ENCODE measurements at places on chromosomes 3 and 15.

GRCh38 chr3:183485585-183485984, 57.2 kb upstream of the MCF2L2 start:
- no peak for DNase-seq

DNA sequence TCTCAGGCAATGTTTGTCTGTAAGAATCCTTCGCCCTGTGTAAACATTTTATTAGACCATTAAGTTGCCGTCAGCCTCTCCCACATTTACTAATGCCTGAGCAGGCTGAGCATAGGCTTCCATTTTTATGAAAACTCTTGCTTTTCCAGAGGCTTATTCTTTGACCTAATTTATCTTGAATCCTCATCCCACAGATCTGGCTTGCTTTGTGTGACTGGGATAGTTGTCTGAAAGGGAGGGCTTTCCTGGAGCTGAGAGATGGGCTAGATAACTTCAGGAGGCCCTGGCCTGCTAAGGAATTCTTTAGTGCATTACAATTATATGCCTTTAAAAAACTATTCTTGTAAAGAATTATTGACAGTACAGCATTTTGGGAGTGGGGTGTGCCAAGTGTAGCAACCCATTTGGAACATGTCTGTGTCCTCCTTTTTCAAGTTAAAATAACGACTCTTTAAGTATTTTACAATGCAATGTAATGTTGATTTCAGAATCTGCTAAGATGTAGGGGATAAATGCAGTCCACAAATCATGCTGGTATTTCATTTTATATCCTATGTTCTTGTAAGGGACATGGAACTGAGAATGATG, 52.4 kb downstream of the EEFSEC start:
- no peak for DNase-seq

- DNase-seq, result no peak
These were observed 110.3 kb downstream of the HCN4 start for GRCh38 chr15:73258271-73259108.

GRCh38 chr3:37745076-37745475, 116.6 kb upstream of the CTDSPL start:
- DNase-seq, result no peak

DNA sequence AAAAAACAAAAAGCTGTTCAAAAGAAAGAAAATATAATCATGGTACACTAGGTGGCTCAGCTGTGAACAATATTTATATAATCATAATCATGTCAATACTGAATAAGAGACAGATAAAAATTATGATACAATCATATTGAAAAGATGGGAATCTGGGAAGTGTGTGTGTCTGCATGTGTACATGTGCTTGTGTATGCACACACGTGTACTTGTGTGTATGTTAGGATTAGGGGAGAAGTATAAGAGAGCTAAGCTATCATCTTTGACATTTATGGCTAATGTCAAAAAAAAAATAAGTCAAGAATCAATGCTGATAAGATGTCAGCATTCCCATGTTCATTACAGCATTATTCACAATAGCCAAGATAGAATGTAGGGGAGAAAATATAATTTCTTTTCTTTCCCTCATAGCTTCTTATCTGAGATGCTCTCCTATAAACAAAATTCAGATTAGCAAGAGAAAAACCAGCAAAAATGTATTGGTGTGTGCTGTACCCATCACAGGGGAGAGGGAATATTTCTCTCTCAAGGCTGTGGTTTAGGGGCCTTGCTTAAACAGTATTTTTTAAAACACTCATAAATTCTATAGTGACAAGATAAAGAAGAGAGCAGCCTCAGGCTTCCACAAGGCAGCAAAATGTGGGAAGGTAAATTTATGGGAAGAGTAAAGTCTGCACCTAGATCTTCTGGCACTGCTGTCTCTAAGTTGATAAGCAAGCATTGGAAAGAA, 63.4 kb upstream of the ITGA11 start:
- no peak for DNase-seq

DNA sequence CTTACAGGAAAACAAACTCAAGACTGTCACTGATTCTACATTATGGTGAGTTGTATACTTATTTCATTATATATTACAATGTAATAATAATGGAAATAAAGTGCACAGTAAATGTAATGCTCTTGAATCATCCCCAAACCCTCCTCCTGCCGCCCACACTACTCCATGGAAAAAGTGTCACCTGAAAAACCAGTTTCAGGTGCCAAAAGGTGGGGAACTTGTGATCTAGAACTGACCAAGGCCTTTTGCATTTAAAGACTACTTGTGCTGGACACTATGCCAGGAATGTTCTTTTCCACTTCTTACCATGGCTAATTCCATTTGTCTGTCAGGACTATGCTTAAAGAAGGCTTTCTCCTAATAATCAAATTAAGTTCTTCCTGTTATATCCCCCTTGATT, 32.3 kb downstream of the ROBO2 start:
- no peak for DNase-seq

GRCh38 chr3:119173325-119173724, at the start of gene UPK1B:
UPK1B (plus strand) TSS chr3:119173598; CDS start chr3:119186742, 13,144 bp downstream.
- no peak for DNase-seq

GRCh38 chr3:38551026-38551832, 55.1 kb downstream of the EXOG start:
- no peak for DNase-seq

DNA sequence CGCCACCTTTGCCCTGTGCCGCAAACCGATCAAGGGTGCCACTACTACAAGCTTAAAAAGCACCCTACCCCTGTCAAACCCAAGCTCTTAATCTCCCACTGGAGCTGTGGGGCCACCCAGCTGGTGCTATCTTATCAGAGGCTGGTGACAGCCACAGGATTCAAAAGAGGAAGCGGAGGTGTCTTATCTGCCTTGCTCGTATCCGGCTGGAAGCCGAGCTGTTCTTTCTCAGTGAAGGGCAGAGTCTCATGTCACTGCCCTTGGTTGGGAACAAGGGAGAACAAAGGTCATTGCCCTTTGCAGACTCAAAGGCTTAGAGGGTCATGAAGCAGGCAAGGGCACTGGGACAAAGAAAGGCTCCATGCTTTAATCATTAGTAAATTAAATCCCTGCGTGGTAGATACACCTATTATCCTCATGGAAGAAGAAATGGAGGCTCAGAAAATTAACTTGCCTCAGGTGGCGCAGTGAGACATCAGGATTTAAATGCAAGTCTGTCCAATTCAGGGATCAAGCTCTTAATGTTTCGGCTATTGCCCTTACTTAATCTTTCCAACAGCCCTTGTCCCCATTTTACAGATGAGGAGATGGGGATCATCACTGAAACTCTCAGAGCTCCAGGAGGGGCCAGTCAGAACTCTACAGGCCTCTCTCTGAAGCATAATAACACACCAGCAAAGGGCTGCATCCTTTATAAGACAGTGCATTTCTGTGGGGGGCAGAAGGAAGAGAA, 360.0 kb upstream of the PROK2 start:
- peak; percentile 89 for DNase-seq

DNA sequence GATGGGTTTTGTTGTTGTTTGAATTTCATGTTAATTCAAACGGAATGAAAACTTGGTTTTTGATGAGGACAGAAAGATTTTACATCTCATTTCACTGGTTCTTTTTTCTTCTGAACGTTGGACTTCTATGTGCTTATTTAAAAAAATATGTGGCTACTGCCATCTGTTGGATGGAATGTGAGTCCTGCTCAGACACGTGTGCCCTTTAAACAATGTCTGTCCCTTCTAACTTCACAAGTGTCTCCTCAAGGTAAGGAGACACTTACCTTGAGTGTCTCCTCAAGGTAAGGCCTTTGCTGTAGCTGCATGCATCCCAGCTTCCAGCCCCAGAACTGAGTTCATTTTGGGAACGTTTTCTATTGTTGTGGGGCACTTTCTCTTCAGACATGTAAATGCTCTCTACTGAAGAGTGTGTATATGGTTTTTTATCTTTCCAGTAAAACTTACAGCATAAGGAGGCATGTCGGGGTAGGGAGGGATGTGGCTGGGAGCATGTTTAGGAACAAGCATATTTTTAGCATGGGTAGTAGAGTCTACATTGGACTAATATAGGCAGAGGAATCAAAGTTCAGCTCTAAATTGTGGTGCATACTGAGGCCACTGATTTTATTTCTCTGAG, 63.1 kb upstream of the UBE3A start:
- peak; percentile 12 for DNase-seq

- DNase-seq, result no peak
These were observed 30.7 kb upstream of the ANPEP start for GRCh38 chr15:89845305-89845893.

- no peak for DNase-seq
These were observed 59.6 kb upstream of the IQSEC1 start for GRCh38 chr3:13132731-13133410.

GRCh38 chr3:45134758-45135521, 11.2 kb downstream of the CDCP1 start:
- DNase-seq, result no peak

GRCh38 chr3:150215616-150216015, 192.5 kb upstream of the TSC22D2 start:
- no peak for DNase-seq

- peak; percentile 28 for DNase-seq
These were observed 13.1 kb upstream of the SKOR1 start for GRCh38 chr15:67812241-67812644.

- peak; percentile 50 for DNase-seq
These were observed 6.4 kb downstream of the SETMAR start for GRCh38 chr3:4309491-4310128.

DNA sequence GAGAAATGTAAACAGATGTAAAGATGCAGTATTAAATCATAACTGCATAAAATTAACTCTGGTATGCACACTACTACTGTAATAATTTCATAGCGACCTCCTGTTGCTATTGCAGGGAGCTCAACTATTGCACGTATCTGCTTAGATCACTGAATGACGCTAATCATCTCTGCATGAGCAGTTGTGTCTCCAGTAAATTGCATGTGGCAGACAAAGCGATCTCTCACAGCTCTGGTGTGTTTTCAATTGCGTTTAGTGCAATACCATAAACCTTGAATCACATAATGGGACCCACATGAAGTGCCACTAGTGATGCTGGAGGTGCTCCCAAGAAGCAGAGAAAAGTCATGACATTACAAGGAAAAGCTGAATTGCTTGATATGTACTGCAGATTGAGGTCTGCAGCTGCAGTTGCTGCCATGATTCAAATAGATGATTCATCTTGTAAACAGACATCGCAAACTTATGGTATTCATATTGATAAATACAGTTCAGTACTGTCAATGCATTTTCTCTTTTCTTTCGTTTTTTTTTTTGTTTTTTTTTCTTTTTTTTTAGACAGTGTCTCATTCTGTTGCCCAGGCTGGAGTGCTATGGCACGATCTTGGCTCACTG, 30.2 kb upstream of the LCTL start:
- no peak for DNase-seq

GRCh38 chr15:75573648-75574384, 5.3 kb downstream of the PTPN9 start:
- DNase-seq, result no peak

DNA sequence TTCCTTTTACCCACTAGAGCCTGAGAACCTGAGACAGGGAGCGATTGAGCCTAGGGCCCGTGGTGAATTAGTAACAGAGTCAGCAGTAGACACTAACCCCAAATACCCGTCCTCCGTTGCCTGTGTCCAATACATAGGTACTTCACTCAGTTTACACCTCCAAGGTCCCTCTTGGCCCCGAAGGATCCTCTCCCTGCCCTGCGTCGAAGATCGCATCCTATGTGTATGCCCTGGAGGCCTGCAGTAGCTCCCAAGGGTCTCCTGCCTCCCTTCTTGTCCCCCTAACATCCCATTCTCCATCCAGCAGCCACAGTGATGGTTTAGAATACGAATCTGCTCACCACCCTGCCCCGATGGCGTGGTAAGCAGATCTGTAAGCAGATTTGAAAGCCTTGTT, 67.0 kb downstream of the ISG20 start:
- DNase-seq, result no peak

GRCh38 chr3:100019719-100020118, 94.6 kb downstream of the FILIP1L start:
- DNase-seq, result no peak

- no peak for DNase-seq
These were observed 13.5 kb downstream of the GTF2E1 start for GRCh38 chr3:120756061-120756460.

DNA sequence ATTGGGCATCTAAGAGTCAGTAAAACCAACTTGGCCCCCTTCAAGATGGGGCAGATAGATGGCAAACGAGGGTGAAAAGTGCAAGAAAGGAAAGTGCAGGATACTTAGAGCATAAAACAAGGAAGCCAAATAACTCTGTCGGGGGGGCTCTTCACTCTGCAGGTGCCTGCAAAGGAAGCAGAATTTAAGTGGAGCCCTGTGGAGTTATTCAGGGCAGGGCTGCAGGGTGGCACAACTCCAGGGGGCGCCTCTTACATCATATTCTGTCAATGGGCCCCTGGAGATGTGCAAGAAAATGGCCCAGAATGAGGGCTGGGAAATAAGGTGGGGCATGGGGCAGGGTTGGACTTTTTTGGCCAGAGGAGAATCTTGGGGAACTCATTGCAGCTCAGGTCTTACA, 69.7 kb downstream of the CD47 start:
- no peak for DNase-seq

- DNase-seq, result no peak
These were observed 27.1 kb upstream of the IGF2BP2 start for GRCh38 chr3:185851959-185852358.

DNA sequence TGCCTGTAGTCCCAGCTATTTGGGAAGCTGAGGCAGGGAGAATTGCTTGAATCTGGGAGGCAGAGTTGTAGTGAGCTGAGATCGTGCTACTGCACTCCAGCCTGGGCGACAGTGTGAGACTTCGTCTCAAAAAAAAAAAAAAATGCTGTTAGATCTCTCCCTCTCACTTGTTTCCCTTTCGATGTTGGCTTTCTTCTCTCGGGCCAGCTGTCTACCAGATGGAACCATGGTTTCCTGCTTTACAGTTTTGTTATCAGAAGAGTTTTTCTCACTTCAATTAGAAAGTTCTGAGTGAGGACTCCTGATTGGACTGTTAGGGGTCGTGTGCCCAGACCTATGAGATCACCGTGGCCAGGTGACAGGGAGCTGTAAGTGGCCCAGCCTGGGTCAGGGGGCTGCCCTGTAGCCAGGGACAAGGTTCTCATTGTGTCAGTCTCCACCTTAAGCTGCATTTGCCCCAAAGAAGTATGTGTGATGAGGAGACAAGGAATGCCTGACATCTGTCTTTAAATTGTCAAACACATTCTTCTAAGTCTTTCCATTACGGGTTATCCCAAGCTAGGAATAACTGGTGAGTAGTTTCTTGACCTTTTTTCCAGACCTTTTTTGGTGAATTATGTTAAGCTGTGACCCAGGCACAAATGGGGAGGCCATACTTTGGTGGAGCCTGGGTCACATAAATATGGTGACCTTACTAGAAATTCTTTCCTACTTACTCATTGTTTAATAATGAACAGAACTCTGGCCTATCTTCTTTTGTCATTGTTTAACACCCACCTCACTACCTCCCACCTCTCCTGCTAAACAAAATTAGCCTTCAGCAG, 25.2 kb downstream of the SNAPC5 start:
- DNase-seq, result no peak

GRCh38 chr3:2568929-2569328, 470.3 kb downstream of the CNTN4 start:
- DNase-seq, result no peak

- DNase-seq, result no peak
These were observed 74.7 kb upstream of the SNRK start for GRCh38 chr3:43211681-43212080.

- no peak for DNase-seq
These were observed 106.7 kb upstream of the AGBL1 start for GRCh38 chr15:85972805-85973540.

- peak; percentile 94 for DNase-seq
These were observed 6.3 kb upstream of the PKM start for GRCh38 chr15:72237029-72237852.

- DNase-seq, result peak; percentile 19
These were observed 223.8 kb downstream of the RSRC1 start for GRCh38 chr3:158333736-158334135.

Measured in Kasumi-1 (cell line).